ENCODE measurements at places on chromosomes 5 and 9. TPM values are rescaled to one million over a fixed set of nuclear protein-coding genes. Genes with fewer than 3 reads are reported as not detected.

The LHX3 gene
- not detected for total RNA-seq

The LRRC19 gene
- not detected for total RNA-seq

The ANKS6 gene
- 7.3 TPM for total RNA-seq

The MCIDAS gene
- total RNA-seq = not detected

The NUTM2G gene
- total RNA-seq = not detected

The HTR1A gene
- total RNA-seq = not detected

The KIF24 gene
- 1.1 TPM for total RNA-seq

The SMIM23 gene
- not detected for total RNA-seq

The VDAC1 gene
- total RNA-seq = 189 TPM

The SPINK7 gene
- total RNA-seq = not detected

The HTR4 gene
- total RNA-seq = not detected

The ARHGEF28 gene
- total RNA-seq = 49.3 TPM

The OBP2B gene
- not detected for total RNA-seq

The F2R gene
- 59.3 TPM for total RNA-seq

The LAMC3 gene
- total RNA-seq = 2.6 TPM

The TRIM23 gene
- total RNA-seq = 28.8 TPM

The NR2F1-AS1 gene
- 16.1 TPM for total RNA-seq

The NIPAL4 gene
- not detected for total RNA-seq

The C5orf22 gene
- 10.2 TPM for total RNA-seq

The PIP5KL1 gene
- 0.60 TPM for total RNA-seq

The MAPKAP1 gene
- total RNA-seq = 40.3 TPM

The PCDHGA4 gene
- 2.0 TPM for total RNA-seq

The PFN3 gene
- total RNA-seq = not detected

The NAIP gene
- total RNA-seq = 2.4 TPM

The ARHGEF37 gene
- total RNA-seq = 16.1 TPM

The BTNL9 gene
- total RNA-seq = under 0.01 TPM

The PCDHGC4 gene
- 0.79 TPM for total RNA-seq

The BRD9 gene
- total RNA-seq = 31.2 TPM

The SIGMAR1 gene
- total RNA-seq = 29.2 TPM

The DPYSL3 gene
- total RNA-seq = 11.3 TPM

The SPATA31C1 gene
- not detected for total RNA-seq

The SRD5A1 gene
- total RNA-seq = 3.6 TPM

The FST gene
- 7.6 TPM for total RNA-seq

The PCDHGC3 gene
- 10.2 TPM for total RNA-seq

The GPX8 gene
- 2.0 TPM for total RNA-seq

The CNTNAP3B gene
- 58.0 TPM for total RNA-seq

The CAPSL gene
- not detected for total RNA-seq

The MSMP gene
- total RNA-seq = 60.9 TPM

The ENHO gene
- total RNA-seq = not detected

The VCAN gene
- total RNA-seq = 0.60 TPM

The IL33 gene
- 6.3 TPM for total RNA-seq

The ZNF474 gene
- total RNA-seq = not detected

The CDX1 gene
- not detected for total RNA-seq

The LECT2 gene
- total RNA-seq = not detected

The SPATA31D4 gene
- not detected for total RNA-seq

The N4BP3 gene
- total RNA-seq = 23.8 TPM

The TAF11L5 gene
- total RNA-seq = not detected

The SHC3 gene
- total RNA-seq = 0.22 TPM

The MEIKIN gene
- total RNA-seq = not detected

The IPO11 gene
- total RNA-seq = 71.7 TPM

The SPINK6 gene
- not detected for total RNA-seq

The RNF224 gene
- total RNA-seq = not detected

The ECSCR gene
- 472 TPM for total RNA-seq

The SLC2A6 gene
- 12.1 TPM for total RNA-seq

The POLR3G gene
- 3.7 TPM for total RNA-seq

The CHMP5 gene
- 99.8 TPM for total RNA-seq

The ADGRD2 gene
- total RNA-seq = not detected

Measured in lung microvascular endothelial cell (primary cell).